NCI-H1436 treated with DMSO at 0.1 percent for 48 hours (cell line): ENCODE measurements at places on chromosomes 11 and 22.

DNA sequence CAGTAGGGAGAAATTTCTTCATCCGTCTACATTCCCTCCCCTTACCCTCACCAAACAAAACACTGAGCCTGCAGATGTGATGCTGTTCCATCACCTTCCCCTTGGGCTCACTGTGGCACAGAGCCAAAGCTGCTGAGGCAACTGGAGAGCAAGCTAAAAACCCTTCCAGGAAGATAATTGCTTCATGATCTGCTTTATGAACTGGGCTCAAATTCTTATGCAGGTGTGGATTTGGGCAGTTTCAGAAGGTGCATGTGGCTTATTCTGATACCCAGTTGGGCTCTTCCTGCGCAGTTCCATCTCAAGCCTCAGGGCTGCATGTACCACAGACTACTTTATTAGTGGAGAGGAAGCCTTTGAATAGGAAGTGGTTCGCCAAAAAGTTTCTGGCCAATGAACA is 58.3 kb downstream of the AAMDC start:
- DNase-seq = no peak

GRCh38 chr11:1642288-1643145 is 12.9 kb downstream of the KRTAP5-5 start:
- no peak for DNase-seq

DNA sequence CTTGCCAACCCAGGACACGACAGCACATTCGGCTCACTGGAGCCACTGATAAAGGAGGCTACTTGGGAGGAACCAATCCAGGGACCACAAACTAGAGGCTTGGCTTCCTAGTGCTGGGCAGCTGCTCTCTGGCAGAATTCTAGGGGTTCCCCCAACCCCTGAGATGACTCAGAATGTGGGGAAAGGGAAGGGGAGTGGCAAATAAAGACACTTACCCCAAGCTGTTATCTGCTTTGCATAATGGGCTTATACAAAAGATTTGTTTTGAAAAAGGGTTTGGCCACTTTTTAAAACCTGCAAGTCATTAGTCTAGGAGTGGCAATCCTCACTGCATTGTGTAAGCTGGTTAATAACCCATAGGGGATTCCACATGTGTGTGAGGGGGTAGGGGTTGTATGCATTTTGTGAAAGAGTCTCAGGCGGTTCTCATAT is 64.1 kb upstream of the LMO1 start:
- DNase-seq = no peak

GRCh38 chr22:49812838-49813237 is 14.8 kb downstream of the BRD1 start:
- DNase-seq = no peak

DNA sequence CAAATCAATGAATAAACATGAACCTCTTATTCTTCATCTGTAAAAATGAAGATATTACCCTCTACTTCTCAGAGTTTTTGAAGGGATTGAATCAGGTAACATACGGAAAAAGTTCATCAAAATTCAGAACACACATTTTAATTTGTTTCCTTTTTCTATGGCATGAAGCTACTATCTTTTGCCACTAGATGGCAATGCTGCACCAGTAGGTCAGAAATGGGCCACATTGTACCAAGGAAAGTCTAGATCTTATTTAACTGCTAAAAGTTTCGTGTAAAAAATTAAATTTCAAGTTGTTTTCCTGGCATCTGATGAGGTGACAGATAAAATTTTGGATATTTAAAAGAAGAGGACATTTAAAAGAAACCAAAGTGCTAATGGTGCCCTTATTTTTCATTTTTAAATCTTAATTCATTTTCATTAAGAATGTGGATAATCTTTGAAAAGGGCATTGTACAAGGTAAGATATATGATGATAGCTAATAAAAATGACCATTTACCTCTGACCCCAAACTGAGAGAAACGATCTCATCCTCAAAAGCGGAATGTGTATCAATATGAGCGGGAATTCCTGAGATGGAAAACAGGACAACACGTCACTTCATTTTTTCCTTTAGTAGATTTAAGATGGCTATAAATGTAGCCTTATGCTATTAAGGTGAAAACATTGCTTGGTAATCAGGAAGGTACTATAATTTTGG is 16.1 kb downstream of the ALKBH8 start:
- no peak for DNase-seq
